ENCODE measurements at places on chromosomes 4 and X.

- DNase-seq = no peak
These were observed 175.9 kb downstream of the SLC39A8 start for GRCh38 chr4:102169345-102169744.

DNA sequence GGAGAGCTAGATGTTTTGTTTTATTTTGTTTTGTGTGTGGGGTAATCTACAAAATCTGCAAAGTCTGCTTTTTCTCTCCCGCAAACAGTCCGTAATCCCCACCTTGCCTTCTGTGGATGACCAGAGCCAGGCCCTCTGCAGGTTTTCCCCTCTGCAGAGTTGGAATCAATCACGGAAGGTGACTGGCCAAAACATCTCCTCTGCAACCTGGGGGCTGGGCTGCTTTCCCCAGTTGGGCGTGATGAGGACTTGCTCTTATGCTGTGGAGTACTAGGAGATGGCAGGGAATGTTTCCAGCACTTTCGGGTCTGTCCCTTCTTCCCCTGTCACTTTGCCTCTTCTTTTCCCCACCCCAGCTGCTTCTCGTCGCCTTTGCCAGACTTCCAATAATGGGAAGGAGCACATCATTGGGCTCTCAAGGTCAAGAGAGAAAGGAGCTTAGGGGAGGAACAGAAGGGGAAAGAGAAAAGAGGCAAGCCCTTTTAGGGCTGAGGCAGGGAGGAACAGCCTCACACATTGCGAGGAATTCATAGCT lies 1.1 kb downstream of the TMEM35A start:
- DNase-seq = no peak

- DNase-seq = no peak
These were observed 54.0 kb upstream of the PLAC1 start for GRCh38 chrX:134712272-134712671.

DNA sequence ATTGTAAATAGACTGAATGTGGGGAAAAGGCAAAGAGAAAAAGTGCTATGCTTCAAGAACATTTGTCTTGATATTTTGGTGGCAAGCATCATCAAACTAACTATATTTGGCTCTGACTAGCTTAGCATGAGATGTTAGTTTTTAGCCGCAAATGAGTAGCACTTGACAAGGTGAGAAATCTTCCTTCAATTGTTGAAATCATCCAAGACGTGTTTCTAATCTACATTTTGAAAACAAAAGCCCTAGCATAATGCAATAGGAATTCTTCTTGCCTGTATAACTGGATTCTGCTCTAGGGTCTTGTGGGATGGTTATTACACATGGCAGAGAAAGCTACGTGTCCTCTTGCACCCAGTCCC lies 92.5 kb downstream of the SORBS2 start:
- no peak for DNase-seq

DNA sequence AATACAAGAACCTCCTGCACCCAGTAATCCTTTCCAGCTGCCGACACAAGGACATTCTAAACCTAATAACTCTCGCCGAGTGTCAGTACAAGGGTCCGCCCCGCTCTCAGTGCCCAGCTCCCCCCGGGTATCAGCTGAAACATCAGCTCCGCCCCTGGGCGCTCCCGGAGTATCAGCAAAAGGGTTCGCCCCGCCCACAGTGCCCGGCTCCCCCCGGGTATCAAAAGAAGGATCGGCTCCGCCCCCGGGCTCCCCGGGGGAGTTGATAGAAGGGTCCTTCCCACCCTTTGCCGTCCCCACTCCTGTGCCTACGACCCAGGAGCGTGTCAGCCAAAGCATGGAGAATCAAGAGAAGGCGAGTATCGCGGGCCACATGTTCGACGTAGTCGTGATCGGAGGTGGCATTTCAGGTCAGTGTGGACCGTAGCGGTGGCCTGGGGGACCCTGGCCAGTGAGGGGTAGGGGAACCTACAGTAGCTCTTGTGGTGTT lies at the start of gene MAOA:
Gene MAOA, plus strand, starts transcription at position 295 of the 490 bp plus-strand sequence. Its CDS starts 43 bp downstream, at position 338.
- no peak for DNase-seq

- DNase-seq = no peak
These were observed 116.4 kb upstream of the BEND4 start for GRCh38 chr4:42268824-42269223.

DNA sequence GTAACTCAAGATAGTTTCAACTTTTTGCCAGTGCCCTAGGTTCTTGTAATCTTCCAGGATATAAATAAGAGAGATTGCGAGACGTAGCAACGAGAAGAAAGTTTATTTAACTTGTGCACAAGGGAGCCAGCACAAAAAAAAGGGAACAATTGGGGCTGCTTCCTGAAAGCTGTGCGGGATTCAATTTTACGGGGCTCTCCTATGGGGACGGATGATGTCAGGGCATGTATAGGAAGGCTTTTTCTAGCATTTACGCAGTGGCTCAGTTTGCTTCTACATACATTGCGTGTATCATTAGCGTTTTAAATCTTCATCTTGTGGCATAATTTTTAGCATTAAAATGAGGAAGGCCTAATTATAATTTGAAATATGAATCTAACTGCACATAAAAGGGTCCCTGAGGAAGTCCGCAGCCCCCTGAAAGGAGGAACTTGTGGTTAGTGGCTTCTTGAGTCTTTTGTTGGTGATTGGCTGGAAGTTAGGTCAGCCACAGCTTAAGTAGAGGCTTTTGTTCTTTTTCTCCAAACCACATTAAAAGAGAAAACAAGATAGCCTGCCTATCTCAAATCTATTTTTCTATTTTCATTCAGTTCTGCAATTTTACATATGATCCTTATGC lies 668.2 kb upstream of the NDST4 start:
- no peak for DNase-seq

DNA sequence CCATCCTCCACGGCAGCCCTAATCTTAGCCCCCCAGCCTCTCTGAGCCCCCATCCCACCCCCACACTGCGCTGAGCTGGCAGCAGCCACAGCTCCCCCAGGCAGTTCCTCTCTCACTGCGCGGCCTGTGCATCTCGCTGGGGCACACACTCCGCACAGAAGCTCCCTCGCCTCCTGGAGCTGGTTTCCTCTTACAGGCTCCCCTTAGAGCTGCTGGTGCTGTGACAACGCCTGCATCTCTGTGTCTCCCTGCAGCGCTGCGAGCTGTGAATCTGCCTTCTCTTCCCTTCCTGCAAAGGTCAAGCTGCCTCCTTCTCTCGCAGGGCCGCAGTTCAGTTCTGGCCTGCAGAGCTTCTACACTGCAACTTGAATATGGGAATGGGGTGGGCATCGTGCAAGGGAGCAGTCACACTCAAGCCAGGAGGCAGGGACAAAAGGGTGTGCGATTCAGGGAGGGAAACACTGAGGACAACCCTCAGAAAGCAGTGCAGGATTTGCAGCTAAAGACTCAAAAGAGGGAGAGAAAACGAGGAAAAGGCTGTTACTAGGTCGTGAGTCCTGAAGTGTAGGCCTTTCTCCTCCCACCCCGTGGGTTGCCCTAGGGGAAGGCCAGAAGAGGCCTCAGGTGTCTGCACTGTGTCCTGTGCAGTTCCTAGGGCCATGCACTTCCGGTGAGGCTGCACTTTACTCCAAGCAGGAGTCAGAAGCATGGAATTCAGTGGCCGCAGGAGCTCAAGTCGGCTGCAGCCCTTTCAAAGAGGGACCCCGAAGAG lies 87.0 kb downstream of the BCOR start:
- no peak for DNase-seq

Data from fibroblast of skin of left biceps (primary cell).